A549 treated with CORT108297 at 1 μM for 4 hours (cell line): ENCODE measurements at places on chromosomes 4 and X. TPM values are rescaled to one million over a fixed set of nuclear protein-coding genes. Genes with fewer than 3 reads are reported as not detected.

The SPANXB1 gene
- total RNA-seq: 2.0 to 3.0 TPM (median 3.0 TPM) in 5 replicates

The PRKG2 gene
- 0.76 to 1.1 TPM (median 0.81 TPM) in 5 replicates for total RNA-seq

The CTSO gene
- total RNA-seq: 0.74 to 1.2 TPM (median 0.96 TPM) in 5 replicates

The USP26 gene
- not detected in 5 replicates for total RNA-seq

The SSX2B gene
- total RNA-seq: not detected in 5 replicates

The SMIM10 gene
- 0.05 to 0.14 TPM (median 0.08 TPM) in 5 replicates for total RNA-seq

The PRDM5 gene
- total RNA-seq: 3.3 to 4.8 TPM (median 4.2 TPM) in 5 replicates

The TLR8 gene
- total RNA-seq: not detected in 5 replicates

The MGAT4D gene
- total RNA-seq: not detected in 5 replicates

The ADGRG2 gene
- 6.2 to 7.6 TPM (median 6.9 TPM) in 5 replicates for total RNA-seq

The ATP2B3 gene
- 0.05 to 0.25 TPM (median 0.17 TPM) in 5 replicates for total RNA-seq

The SMR3B gene
- total RNA-seq: not detected in 5 replicates

The CXCL1 gene
- total RNA-seq: 9.1 to 35.8 TPM (median 16.9 TPM) in 5 replicates

The HPSE gene
- total RNA-seq: 1.1 to 1.7 TPM (median 1.4 TPM) in 5 replicates

The DCX gene
- not detected in 5 replicates for total RNA-seq

The CENPVL2 gene
- not detected in 5 replicates for total RNA-seq

The PDCL2 gene
- not detected in 5 replicates for total RNA-seq

The F11 gene
- total RNA-seq: not detected in 5 replicates

The ZNF157 gene
- 0.05 TPM in 1 of 5 replicates, not detected in the others for total RNA-seq

The BEX5 gene
- not detected in 5 replicates for total RNA-seq

The DDIT4L gene
- 0.37 to 0.62 TPM (median 0.43 TPM) in 5 replicates for total RNA-seq

The TMEM150C gene
- 0.65 to 1.6 TPM (median 1.2 TPM) in 5 replicates for total RNA-seq

The SH3TC1 gene
- total RNA-seq: 8.7 to 12.9 TPM (median 11.6 TPM) in 5 replicates
